ENCODE measurements at places on chromosomes 11 and 22.

GRCh38 chr22:25745341-25746011 lies 3.5 kb downstream of the MYO18B start:
- no peak for DNase-seq

GRCh38 chr22:22446517-22446916 lies 62.0 kb downstream of the ZNF280B start:
- no peak for DNase-seq

- DNase-seq: no peak
Measured at GRCh38 chr22:25361899-25362214, 142.4 kb downstream of the CRYBB2 start.

- DNase-seq: no peak
Measured at GRCh38 chr22:30615543-30615954, 8.6 kb downstream of the TCN2 start.

- DNase-seq: no peak
Measured at GRCh38 chr11:6677018-6677417, 6.1 kb downstream of the MRPL17 start.

Data from stimulated activated CD4-positive, alpha-beta T cell treated with anti-CD3 and anti-CD28 coated beads, Interleukin-15, amount 100 ng/mL, for 1 hour (primary cell).